ENCODE measurements at places on chromosomes 12 and 14.

DNA sequence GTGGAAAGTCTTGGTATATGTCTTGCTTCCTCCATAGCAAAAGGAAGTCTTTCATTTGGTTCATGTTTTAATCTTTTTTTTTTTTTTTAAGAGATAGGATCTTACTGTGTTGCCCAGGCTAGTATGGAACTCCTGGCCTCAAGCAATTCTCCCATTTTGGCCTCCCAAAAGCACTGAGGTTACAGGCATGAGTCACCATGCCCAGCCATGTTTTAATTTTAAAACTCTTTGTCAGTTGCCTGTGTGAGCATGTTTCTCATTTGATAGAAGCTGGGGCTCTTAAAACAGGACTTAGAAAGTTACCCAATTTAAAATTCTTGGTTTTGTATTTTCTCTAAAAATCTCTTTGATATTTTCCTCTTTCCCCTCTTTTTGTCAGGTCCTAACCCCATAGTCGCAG, 45.0 kb upstream of the REP15 start:
- no peak for DNase-seq

DNA sequence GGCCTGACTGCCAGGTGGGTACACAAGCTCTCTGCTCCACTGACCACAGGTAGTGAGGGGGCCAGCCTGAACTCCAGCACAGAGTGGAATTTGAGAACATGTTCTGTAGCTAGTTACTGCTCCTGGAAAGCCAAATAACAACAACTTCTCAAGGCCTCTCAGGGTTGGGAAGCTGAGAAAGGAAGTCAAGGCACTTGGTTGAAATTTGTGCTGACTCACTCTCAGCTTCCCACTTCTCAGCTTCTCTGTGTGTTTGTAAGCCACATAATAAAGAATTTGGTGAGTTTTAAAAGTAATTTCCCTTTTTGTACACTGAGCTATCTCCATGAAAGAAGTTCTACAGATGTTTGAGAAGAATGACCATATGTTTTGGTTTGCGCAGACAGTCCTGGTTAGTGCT, 234.9 kb downstream of the KTN1 start:
- DNase-seq = no peak

GRCh38 chr14:92794547-92794941, 439 bp downstream of the GOLGA5 start:
- DNase-seq = no peak

- no peak for DNase-seq
Observed at GRCh38 chr14:54724676-54725325, 157.9 kb downstream of the SAMD4A start.

- no peak for DNase-seq
Observed at GRCh38 chr12:480831-481816, 21.4 kb downstream of the B4GALNT3 start.

DNA sequence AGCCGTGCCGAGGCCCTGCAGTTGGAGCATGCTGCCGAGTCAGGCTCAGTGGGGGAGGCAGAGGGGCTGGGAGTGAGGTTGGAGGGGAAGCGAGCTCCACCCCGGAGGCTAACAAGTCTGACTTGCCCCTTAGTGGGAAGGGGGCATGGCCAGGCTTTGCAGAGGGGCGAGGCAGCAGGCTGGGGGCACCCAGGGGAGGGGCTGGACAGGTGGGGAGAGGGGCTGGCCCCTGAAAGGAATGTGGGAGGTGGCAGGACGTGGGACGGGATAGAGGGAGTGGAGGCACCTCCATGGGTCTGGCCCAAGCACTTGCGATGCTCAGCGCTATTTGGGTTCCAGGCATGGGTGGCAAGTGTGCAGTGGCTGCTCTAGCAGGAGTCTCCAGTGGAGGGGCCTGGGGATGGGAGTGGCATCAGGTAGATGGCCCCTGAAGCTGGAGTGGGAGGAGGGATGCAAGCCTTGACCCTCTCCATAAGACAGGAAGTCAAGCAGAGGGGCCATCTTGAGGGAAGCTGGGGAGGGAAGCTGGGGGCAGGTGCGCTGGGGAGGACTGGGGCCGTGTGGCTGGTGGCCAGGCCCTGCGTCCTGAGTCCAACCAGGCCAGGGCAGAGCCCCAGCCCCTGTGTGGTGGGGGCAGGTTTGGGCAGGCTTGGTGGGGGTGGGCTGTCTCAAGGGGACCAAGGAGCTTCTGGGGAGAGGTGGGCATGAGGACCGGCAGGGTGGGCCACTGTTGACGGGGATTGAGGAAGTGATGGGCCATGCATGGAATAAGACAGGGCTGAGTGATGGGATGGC, 2.6 kb downstream of the TRMT61A start:
- DNase-seq = no peak

GRCh38 chr12:5200278-5201087, 156.8 kb downstream of the KCNA5 start:
- DNase-seq = peak; percentile 19

DNA sequence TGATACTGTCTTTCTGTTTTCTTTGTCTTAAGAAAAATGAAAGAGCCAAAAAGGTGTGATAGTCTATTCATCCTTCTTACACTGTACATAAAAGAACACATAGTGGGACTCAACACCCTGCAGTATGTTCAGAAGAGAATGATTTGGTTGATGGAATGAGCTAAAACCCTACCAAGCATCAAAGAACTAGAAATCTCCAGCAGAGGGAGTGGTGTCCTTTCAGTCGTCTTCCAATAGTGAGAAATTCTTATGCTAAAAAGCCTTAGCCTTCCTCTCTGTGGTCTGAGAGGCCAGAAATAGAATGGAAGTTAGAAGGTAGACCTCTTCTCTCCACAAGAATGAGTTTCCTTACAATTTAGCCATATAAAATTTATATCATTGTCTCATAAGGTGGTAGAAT, 393.4 kb upstream of the SEL1L start:
- no peak for DNase-seq

Measured in NCI-H187 treated with DMSO at 0.1 percent for 48 hours (cell line).